Right cardiac atrium (tissue), 5 donors: ENCODE measurements at places on chromosomes 2 and 18.

GRCh38 chr2:127479219-127479825, 47.0 kb downstream of the IWS1 start:
- DNase-seq, result no peak

DNA sequence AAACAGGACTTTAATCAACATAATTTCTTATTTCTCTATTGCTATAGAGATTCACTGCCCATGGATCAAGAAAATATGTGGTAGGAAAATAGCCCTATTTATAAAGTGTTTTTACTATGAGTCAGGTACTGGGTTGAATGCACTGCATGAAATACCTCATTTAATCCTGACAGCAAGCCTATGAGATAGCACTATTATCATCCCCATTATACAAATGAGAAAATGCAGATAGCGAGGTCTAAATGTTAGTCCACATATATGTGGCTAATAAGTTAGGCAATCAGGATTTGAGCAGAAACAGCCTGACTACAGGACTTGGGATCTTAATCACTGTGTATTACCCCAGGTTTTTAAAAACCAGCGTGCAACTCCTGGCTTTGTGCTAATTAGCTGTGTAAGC, 8.5 kb upstream of the LYPD1 start:
- DNase-seq, result no peak

DNA sequence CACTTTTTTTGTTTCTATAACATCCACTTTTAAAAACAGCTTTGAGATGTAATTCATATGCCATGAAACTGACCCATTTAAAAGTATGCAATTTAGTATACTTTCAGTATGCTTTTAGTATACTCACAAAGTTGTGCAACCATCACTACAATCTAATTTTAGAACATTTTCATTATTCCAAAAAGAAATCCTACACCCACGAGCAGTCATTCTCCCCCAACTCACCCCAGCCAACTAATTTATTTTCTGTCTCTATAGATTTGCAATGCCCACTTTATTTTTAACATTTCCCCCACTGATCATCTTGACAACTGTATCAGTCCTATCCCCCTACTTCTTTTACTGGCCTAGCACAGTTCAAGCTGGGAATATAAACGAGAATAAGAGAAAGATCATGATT, 39.1 kb downstream of the FAM98A start:
- no peak for DNase-seq

DNA sequence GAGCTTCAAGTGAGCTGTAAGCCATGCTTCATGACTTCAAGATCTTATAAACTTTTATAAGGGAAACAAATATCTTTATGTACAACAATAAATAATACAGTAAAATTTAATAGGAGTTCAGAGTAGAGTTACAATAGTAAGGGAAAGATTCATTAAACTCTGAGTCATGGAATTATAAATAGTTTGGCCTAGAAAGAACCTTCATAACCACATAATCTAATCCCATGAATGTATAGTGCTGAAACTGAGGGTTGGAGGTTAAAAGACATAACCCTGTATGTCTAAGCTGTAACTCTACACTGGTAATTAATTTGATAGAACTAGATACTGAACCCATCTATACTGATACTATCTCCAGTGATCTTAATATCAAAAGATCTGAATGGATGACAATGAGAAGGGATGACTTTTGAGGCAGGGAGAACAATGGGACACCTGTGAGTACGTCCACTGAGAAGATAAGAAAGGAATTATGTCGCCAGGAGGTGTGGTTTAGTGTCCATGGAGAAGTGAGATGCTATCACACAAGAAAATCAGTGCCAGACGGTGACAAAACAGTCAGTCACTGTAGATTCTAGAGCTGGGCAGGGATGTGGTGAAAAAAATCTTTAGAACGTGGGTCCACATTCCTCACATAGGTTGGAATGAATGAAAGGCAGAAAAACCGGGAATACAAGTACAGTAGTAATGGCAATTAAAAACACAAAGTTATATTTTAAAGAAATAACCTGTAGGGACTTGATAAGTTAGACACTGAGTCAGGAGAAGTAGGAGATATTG, 1.1 kb downstream of the IL1F10 start:
- no peak for DNase-seq

GRCh38 chr2:207088839-207089238, 76.9 kb downstream of the KLF7 start:
- DNase-seq, result no peak

- DNase-seq, result no peak
Measured at GRCh38 chr2:16081316-16082200, 141.2 kb downstream of the MYCN start.

DNA sequence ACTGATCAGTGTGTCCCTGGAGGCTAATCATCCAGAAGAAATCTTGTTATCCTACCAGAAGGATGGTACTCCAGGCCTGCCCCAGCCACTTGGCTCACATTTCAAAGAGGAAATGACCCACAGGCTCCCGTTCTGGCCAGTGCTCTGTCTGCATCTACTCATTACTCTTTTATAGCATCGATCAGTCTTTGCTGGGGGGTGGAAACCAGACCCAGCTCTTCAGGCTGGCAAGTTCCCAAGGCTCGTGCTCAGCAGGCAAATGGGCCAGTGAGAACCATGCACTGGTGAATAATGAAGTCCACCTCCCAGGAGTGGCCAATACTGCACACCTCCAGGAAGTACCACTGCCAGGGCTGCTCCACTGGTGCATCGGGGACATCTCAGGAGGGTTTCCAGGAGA, 38.8 kb downstream of the DNER start:
- DNase-seq, result no peak

DNA sequence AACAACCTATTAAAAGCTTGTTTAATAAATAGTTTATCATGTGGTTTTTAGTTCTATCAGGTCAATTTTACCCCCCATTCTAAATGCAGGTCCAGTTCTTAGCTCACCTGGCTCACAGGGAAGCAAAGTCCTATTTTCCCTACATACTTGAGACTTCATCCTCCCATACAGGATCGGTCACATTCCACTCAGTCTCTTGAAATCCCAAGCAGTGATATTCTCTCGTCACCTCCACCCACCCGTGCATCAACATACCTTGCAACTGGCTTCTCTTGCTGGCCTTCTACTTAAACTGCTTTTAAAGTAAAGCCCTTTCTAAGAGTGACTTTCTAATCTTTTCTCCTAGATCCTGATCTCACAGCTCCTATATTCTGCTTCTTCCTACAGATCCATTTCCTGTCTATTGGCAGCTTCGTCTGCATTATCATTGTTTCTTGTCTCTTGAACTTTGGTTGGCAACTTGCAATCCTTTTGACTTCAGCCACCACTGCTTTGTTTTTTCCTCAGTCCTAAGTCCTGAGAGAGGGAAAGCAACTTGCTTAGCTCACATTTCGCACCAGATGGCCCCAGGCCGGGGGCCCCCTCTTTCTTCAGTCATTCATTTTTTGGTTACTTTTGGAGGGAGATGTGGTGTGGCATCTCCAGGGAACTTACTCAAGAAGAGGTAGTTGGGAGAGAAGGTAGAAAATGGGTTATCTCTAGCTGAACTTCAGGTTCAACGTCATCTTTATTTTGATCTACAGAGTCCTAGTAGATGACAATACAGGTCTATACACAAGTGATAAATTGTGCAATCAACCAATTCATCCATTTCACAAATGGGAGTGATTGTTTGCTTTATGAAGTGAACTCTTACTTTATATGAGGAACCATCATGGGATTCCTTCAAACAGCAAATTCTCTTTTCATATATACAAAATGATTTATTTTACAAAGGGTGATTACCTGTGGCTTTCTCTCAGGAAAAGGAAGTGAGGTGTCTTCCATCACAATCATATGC, 23.9 kb upstream of the NCOA1 start:
- DNase-seq, result no peak

GRCh38 chr2:114933671-114934241, 491.3 kb downstream of the DPP10 start:
- DNase-seq, result no peak

GRCh38 chr2:218501665-218502064, 66.5 kb downstream of the USP37 start:
- DNase-seq, result no peak

- DNase-seq, result no peak
Measured at GRCh38 chr2:238906936-238907716, 59.2 kb downstream of the TWIST2 start.

DNA sequence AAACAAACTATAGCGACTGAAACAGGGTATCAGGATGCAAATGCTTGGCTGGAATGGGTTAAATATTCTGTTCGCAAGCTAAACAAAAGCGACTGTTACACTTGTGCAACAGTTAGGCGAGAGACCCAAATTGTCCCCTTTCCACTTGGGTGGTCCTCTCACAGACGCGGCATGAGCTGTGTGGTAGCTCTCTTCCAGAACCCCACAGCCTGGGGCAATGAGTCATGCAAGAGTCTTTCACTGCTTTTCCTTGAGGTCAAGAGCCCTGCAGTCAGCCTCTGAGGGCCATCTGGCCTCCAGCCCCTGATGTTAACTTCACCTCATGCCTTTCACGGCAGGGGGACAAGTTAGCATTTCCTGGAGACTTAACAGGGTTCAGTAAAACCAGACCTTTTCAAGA, 25.7 kb downstream of the SULT1C4 start:
- no peak for DNase-seq

DNA sequence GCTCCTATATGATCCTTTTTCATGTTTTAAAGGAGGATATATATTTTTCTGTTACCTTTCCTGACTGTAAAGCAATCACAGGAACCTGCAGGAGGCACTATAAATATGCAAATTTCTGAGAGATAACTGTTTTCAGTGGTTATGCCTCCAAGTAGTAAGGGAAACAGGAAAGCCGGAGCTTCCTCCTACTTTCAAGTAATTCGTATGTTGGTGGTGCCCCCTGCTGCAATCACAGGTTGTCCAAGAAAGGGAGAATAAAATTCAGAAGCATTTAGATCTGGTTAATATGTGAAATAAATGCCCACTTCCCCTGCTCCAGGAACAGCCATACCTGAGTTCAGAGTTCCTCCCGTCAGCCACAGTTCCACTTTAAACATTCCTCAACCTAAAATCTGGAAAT, 12.0 kb upstream of the BCL11A start:
- DNase-seq, result no peak

DNA sequence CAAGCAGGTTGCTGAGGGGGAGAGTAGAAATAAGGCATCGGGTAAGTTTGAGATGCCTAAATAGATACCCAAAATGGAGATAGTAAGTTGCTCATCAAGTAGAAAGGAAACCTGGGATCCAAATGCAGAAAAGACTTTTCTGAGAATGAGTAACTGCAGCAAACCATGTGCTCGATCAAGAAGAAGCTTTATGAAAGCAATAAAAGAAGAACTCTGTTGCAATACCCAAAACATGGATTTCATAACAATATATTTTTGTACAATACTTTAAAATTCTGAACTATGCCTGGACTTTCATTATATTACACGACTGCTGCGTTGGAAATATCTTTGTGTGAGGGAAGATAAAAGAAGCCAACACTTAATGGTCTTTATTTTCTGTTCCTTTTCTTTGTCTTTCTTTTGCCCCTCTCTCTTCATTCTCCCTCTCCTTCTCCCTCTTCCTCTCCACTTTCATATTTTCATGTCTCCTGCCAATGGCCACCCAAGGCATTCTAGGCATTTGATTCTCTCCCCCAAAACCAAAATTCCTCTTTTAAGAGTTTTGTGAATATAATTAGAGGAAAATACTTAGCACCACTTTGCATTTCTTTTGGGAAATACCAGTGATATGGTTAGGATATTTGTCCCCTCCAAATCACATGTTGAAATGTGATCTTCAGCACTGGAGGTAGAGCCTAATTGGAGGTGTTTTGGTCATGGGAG, 257.6 kb downstream of the MREG start:
- no peak for DNase-seq

DNA sequence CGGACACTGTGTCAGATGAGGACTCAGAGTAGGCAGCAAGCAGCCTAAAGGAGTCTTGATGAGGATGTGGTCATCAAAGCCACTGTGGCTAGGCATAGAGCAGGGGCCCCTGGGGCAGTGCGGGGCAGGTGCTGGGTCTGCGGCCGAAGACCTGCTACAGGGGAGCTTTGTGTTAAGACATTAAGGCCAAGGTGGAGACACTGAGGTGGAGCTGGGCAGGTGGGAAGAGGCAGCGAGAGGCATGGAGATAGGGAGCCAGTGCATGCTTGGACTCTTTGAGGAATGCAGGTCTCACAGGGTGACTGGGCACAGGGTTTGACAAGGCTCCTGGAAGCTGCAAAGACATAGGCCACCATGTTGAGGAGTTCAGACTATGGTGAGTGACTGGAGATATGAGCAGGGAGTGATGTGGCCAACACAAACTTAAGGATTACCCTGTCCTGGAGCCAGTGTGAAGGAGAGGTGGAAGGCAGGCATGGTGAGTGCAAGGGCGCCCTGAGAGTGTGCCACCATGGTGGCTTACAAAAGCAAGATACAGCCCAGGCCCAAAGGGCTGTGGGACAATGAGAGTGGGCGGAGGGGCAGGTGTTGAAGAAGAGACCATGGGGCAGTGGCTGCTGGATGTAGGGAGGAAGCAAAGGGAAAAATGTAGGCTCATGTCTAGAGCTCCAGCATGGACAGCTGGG, 450.9 kb upstream of the HS6ST1 start:
- DNase-seq, result no peak

- no peak for DNase-seq
Measured at GRCh38 chr2:10738192-10738591, 16.8 kb downstream of the ATP6V1C2 start.

GRCh38 chr2:68734688-68735525, at the start of gene ARHGAP25:
Gene ARHGAP25, plus strand, starts transcription at chr2:68734811. Its CDS starts 389 bp downstream, at chr2:68735200.
- DNase-seq, result no peak

DNA sequence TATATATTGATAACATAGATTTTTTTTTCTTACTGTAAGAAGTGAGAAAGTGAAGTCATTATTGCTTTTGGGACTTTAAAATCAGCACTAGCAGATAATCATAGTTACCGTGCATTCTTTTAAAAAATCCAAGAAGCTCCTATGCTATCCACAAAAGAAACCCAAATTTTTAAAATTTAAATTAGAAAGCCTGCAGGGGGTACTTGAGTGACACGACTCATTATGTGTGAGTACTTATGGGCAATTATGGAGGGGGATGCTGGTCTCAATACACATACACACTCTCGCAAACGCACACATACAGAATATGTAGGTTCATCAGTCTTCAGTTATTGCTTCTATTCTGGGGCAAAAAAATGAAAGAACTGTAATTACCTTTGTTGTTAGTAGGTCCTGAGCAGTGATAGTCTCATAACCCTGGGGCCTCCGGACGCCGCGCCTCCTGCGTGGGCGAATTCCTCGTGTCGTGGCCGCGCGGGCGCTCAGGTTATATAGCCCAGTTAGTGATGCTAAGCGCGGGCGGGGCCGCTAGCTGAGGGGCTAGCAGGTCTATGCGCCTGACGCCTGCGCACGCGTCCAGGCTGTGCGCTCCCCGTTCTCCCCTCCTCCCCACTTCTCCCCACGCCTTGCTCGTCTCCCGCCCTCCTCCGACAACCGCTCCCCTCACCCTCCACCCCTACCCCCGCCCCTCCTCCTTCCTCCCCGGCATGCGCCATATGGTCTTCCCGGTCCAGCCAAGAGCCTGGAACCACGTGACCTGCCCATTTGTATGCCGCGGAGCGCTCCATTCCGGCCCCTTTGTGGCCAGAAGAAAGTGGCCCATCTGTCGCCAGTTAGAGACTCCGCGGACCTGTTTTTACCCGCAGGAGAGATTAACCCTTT, at the start of gene NEUROD1:
Gene NEUROD1, minus strand, starts transcription at position 463 of the 882 bp plus-strand sequence. CDS start 1,657 bp downstream, outside the sequence.
- DNase-seq, result no peak

- DNase-seq, result no peak
Measured at GRCh38 chr2:234858145-234858544, 93.7 kb upstream of the SH3BP4 start.

- no peak for DNase-seq
Measured at GRCh38 chr2:219596954-219597551, 604 bp upstream of the STK11IP start.

GRCh38 chr2:216694826-216695217, 527 bp downstream of the IGFBP5 start:
- DNase-seq, result no peak
